ENCODE measurements at places on chromosomes 12 and 14. TPM values are rescaled to one million over a fixed set of nuclear protein-coding genes. Genes with fewer than 3 reads are reported as not detected.

RITA1 gene
- 16.1 TPM for total RNA-seq

HOXC9 gene
- 7.5 TPM for total RNA-seq

ALDH1L2 gene
- total RNA-seq, result 2.2 TPM

DNA sequence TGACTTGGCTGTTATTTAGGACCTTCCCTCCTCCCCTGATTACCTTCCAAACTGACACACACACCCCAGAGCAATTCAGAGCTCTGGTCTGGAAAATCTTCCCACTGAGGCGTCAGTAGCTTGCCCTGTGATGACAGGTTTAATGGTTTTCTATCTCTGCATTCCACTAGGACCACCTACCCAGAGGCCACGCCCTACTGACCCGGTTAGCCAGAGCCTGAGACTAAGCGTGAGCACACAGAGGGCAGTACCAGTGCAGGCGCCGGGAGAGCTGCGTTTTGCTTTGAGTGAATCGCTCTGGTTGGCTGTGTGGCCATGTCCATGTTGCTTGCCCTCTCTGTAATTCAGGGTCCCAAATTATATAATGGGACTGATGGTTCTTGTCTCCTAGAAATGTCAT is 36.2 kb upstream of the ATP2A2 start:
- DNase-seq, result no peak

- DNase-seq, result no peak
Measured at GRCh38 chr12:272942-273341, 10.3 kb upstream of the SLC6A13 start.

GRCh38 chr12:43951286-43951685 is 115.4 kb downstream of the TMEM117 start:
- no peak for DNase-seq

DBX2 gene
- not detected for total RNA-seq

DNA sequence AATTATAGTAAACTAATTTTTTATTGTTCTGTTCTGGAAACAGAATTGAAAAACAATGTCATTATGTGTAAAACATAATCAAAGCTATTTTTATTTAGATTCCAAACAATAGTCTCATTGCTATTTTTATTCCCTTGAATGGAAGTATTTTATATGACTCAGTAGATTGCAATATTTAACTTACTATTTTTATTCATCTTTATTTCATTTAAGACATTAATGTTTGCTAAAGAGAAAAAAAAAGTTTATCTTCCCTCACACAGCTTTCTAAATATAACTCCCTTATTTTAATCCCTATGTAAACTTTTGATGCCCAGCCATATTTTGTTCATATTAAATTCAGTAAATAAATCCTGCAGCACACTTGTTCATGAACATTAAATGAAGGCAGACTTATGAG is 622.4 kb downstream of the SLC6A15 start:
- no peak for DNase-seq

Measured in PC-9 (cell line).